ENCODE measurements at places on chromosomes 13 and 19.

GRCh38 chr13:72181661-72182060 is 314.7 kb upstream of the DACH1 start:
- DNase-seq: no peak

DNA sequence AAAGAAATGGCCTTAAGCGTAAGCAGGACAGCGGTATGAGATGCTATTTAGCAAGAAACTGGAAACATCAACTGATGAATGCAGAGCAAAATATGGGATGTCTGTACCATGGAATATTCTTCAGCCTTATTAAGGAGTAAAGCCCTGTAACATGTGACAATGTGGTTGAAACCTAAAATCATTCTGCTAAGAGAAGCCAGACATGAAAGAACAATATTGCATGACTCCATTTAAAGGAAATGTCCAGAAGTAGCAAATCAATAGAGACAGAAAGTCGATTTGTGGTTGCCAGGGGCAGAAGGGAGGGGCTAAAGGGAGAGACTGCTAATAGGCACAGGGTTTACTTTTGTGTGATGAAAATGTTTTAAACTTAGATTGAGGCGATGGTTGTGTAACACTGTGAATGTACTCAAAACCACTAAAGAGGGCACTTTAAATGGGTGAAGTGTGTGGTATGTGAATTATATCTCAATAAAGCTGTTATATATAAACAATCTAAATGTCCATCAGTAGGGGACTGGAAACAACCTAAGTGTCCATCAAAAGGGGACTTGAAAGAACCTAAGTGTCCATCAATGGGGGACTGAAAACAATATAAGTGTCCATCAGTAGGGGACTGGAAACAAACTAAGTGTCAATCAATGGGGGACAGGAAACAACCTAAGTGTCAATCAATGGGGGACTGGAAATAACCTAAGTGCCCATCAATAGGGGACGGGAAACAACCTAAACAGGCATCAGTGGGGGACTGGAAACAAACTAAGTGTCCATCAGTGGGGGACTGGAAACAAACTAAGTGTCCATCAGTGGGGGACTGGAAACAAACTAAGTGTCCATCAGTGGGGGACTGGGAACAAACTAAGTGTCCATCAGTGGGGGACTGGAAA is 45.4 kb downstream of the CCL25 start:
- no peak for DNase-seq

GRCh38 chr13:102441085-102441484 is 39.2 kb upstream of the FGF14 start:
- no peak for DNase-seq

- peak; percentile 41 for DNase-seq
These were observed 51.3 kb downstream of the RAB20 start for GRCh38 chr13:110509971-110510786.

Measured in adipocyte (in vitro differentiated cells).